Stimulated activated CD8-positive, alpha-beta memory T cell treated with anti-CD3 and anti-CD28 coated beads, Interleukin-12 subunit alpha, Interleukin-12 subunit beta, amount 100 ng/mL, for 4 hours (primary cell): ENCODE measurements at places on chromosomes 2 and 18.
A peak's percentile ranks its signal among the peaks of the same experiment; 100 is the strongest.

DNA sequence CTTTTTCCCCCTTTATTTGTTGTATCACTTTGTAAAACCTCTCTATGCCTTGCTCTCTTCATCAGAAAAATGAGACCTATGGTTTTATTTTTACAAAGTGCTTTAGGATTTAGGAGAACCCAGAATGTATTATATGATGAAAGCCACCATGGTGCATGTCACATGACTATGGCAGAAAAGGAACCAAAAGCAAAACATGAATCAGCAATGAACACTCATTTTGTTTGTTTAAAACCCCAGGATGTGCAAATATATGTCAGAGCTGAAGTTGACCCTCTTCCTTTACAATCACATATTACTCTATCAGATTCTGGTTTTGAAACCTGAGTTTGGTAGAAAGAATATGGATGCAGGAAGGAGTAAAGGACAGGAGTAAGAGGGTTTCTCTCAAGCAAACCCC lies 70.0 kb downstream of the FIGN start:
- DNase-seq, result no peak

GRCh38 chr18:49814147-49814499 lies 790 bp upstream of the ACAA2 start:
- peak; percentile 30 for DNase-seq

DNA sequence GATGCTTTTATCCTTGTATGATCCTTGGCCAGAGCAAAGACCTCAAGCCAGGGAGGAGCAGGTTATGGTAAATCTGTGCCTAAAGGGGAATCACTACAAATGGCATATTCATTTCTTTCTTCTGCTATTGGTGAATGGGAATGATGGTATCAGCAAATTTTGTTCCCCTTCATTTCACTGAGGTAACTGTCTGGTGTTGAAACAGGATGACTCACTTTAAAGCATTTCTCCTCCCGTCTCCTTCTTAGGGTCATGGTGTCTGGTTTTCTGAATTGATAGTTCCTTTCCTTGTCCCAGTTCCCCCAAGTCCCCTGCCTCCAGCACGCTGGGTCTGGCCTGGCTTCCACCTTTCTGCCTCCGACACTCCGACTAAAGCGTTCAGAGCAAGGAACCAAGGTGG lies 109.2 kb downstream of the MREG start:
- no peak for DNase-seq

DNA sequence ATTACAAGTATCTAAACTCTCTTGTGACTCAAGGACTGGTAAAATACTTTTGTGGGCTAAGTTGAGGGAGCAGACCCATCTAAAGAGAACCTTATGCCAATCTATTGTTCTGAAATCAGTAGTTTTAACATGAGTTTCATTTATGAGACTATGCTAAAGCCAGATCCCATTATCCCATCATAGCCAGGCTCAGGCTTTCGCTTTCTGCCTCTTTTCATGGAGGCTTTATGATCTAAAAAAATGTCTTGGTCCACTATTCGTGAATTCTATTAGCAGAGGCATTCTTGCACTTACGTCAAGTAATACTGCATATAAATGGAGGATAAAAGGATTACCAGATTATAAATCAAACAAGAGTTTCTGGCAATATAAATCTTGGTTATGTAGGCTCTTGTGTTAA lies 1636.9 kb upstream of the ACVR2A start:
- DNase-seq, result no peak

DNA sequence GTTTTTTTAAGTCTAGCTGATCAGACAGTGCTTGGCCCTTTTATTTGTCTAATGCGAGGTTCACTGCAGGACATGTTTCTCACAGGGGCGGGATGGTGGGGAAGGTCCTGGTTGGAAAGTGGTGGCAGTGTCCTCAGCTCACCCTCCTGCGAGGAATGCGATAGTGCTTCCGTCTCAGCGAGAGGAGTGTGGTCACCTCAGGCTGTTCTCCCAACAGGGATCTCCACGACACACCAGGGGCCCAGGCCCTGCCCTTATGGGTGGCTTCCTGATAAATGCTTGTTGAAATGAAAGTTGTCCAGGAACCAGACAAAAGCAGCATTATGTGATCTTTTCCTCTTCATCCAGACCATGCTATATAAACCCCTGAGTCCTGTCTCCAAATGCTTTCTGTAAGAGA lies 70.1 kb downstream of the BOLA3 start:
- DNase-seq, result no peak

- no peak for DNase-seq
Observed at GRCh38 chr2:238505892-238506280, 79.2 kb downstream of the ASB1 start.

- DNase-seq, result no peak
Observed at GRCh38 chr2:66526180-66526579, 91.3 kb downstream of the MEIS1 start.

DNA sequence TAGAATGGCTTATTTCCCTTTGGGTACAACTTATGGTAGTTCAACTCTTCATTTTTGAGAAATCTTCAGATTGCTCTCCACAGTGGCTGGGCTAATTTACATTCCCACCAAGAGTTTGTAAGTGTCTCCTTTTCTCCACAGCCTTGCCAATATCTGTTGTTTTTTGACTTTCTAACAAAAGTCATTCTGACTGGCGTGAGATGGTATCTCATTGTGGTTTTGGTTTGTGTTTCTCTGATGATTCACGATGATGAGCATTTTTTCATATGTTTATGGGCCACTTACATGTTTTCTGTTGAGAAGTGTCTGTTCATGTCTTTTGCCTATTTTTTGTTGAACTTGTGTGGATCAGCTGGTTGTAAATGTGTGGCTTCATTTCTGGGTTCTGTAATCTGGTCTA lies 871.0 kb downstream of the EPHA4 start:
- DNase-seq, result no peak

GRCh38 chr2:8285081-8285480 lies 396.8 kb upstream of the ID2 start:
- no peak for DNase-seq

DNA sequence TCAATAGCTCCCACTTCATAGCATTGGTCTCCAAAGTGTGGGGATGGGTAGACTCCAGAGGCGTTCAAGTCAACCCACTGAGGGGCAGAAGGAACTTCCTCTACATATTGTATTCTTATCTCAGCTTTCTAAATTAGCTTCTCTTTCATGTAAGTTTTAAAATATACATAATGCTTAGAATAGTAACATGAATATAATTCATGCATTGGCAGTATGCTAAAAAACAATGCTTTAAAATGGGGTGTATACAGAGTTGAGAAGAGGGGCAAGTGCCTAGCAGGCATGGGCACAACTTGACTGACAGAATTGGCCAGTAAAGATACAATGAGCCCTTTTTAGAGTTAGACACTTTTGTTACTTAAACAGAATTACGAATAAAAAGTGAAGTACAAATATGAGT lies 212.2 kb downstream of the ZRANB3 start:
- no peak for DNase-seq

DNA sequence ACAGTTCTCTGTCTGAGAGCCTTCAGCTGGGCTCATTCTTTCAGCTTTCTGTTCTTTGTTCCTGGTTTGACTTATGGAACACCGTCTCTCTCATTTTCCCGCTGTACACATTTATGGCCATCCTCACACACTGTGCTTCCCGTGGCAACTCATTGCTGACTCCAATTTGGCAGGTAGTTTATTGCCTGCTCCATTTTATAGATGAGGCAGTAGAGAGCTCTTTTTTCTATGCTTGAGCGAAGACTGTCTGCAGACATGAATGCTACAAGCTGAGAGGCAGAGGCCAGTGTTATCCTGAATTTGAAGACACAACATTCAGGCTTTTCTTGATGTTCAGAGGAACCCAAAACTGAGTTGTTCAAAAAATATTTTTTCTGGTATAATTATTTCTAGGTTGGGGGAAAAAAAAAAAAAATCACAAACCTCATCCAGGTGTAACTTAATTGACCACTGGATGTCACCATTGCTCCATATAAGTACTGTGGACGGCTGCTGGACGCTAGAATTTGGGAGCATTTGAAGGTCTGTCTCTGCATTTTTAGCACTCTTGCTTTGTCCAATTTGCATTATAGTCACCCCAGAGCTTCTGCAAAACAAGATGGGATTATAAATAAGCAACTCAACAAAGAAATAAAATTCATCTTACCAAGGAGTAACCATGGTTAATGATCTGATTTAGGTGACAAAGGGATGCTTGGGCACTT lies 83.5 kb downstream of the HRH4 start:
- no peak for DNase-seq

DNA sequence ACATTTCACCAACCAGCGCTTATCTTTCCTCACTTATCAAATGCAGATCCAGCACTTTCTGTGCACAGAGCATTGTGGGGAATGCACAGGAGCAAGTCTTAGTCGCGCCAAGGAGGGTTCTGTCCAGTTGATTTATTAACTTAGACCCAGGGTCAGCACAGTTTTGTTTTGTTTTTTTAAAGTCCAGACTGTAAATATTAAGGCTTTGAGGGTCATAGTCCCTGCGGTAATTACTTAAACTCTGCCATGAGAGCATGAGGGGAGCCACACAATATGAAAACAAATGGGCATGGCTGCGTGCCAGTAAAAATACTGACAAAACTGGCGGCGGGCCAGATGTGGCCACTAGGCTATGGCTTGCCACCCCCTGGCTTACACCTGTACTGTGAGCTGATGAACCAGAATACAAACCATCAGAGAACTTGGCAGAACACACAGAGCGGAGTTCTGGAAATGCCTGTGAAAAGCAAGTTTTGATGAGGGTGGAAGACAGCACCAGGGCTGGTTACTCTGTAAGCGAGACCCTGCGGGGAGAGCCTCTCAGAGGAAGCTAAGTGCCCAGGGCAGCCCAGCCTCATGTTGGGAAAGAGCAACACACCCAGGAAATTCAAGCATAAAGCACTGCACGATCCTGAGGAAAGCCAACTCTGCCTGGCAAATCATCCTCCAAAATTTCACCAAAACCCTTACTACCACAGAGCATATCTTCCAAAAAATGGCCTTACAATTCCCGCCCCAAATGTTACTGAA lies 43.6 kb downstream of the L3MBTL4 start:
- DNase-seq, result no peak

DNA sequence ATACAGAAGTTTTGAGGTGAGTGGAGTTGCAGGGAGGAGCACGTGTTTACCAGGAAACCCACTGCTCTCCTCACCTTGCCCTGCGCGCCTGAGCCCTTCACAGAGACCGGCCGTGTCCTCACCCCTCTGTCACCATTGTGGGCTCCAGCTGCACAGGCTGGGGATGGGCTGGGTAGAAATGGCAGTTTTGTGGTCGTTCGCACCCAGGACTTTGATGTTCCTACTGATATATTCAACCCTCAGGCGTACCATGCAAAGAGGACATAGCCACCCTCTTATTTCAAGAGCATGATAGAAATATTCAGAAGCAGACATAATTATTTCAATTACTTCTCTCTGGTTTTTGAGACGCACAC lies 78.2 kb downstream of the GBX2 start:
- DNase-seq, result no peak
